ENCODE measurements at places on chromosomes 3 and 15.

DNA sequence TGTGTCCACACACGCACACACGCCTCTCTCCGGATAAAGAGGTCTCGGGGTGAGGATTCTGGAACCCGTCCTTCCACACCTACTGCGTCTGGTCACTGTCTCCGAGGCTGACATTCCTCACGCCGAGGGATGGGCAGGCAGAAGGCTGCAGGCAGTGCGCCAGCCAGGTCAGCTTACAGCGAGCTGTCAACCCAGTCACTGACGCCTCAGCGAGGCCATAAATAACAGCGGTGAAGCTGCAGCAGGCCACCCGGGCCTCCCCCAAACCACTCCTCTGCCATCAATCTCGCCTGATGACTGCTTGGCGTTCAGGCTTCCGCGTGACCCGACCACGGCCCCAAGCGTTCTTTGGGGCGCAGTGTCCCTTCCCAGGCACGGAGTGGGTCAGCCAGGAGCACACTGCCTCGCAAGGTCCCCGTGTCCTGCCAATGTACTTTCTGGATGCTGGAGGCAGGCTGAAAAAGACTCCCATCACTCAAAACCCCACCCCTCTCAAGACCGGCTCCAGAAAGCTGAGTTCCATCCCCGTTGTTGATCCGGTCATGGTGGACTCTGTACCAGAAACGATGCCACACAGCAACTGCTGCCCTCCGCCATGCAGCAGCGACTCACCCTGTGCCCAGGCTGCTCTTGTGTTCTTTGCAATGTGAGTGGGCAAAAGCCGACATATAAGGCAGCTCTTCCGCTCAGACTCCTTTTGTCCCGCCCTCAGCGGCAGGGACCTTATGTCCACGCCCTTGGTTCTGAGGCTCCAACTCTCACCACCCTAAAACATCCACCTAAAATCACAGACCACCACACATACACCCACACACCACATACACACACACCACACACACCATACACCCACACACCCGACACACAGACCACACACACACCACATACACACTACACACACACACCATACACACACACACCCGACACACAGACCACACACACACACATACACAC lies 27.1 kb downstream of the CPN2 start:
- peak; percentile 48 for DNase-seq
- H3K4me3 ChIP-seq: no peak overlapping the region
- peaks cover 7% of the 10 kb centered on the region for H3K4me1 ChIP-seq
- H3K36me3 ChIP-seq: no peaks in the 10 kb centered on the region

DNA sequence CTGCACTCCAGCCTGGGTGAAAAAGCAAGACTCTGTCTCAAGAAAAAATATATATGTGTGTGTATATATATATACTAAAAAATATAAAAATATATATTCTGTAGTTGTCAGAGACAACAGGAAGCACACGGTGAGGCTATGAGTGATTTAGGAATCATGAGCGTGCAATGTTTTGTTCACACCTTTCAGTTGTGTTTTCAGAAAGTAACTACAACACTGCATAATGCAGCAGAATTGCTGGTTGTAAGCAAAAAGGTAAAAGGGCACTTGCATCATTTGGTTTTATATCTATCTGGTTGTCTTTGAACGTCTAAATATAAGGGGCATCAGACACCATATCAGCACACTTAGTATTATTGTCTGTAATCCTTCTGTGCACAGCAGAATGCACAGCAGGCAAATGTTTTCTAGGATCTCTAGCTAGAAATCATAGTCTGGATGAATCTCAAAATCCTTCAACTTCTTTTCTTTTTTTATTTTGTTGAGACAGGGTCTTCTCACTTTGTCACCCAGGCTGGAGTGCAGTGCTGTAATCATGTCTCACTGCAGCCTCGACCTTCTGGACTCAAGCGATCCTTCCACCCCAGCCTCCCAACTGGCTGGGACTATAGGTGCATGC lies 44.8 kb downstream of the CCR3 start:
- H3K4me3 ChIP-seq: no peak overlapping the region
- no peaks in the 10 kb centered on the region for H3K4me1 ChIP-seq
- H3K27ac ChIP-seq: no peak overlapping the region
- H3K27me3 ChIP-seq: peaks cover 6% of the 10 kb centered on the region
- H3K36me3 ChIP-seq: no peaks in the 10 kb centered on the region

GRCh38 chr3:99171800-99172199 lies 270.3 kb upstream of the DCBLD2 start:
- H3K4me1 ChIP-seq: no peaks in the 10 kb centered on the region
- H3K27me3 ChIP-seq: no peaks in the 10 kb centered on the region
- no peak for DNase-seq
- no peak overlapping the region for H3K4me3 ChIP-seq

GRCh38 chr15:31024330-31024729 lies 32.9 kb upstream of the MTMR10 start:
- no peak overlapping the region for H3K4me3 ChIP-seq
- no peaks in the 10 kb centered on the region for H3K27me3 ChIP-seq
- H3K4me1 ChIP-seq: peaks cover 16% of the 10 kb centered on the region
- no peaks in the 10 kb centered on the region for H3K36me3 ChIP-seq

- peaks cover 31% of the 10 kb centered on the region for H3K4me1 ChIP-seq
- DNase-seq: no peak
- H3K36me3 ChIP-seq: no peaks in the 10 kb centered on the region
- no peaks in the 10 kb centered on the region for H3K27me3 ChIP-seq
- H3K27ac ChIP-seq: no peak overlapping the region
- no peak overlapping the region for H3K4me3 ChIP-seq
Measured at GRCh38 chr15:41562244-41562643, 3.2 kb downstream of the TYRO3 start.

- no peaks in the 10 kb centered on the region for H3K36me3 ChIP-seq
- H3K27ac ChIP-seq: peak overlapping the region; percentile 3
- no peaks in the 10 kb centered on the region for H3K27me3 ChIP-seq
- peaks cover 3% of the 10 kb centered on the region for H3K4me1 ChIP-seq
- no peak overlapping the region for H3K4me3 ChIP-seq
Measured at GRCh38 chr3:64074060-64074459, 50.8 kb upstream of the PSMD6 start.

- no peak overlapping the region for H3K27ac ChIP-seq
- no peak overlapping the region for H3K4me3 ChIP-seq
- peaks cover 8% of the 10 kb centered on the region for H3K4me1 ChIP-seq
Measured at GRCh38 chr3:66028457-66028856, 10.3 kb downstream of the MAGI1 start.

- no peak overlapping the region for H3K27ac ChIP-seq
- peak; percentile 47 for DNase-seq
- H3K4me1 ChIP-seq: no peaks in the 10 kb centered on the region
- no peaks in the 10 kb centered on the region for H3K36me3 ChIP-seq
- peaks cover 6% of the 10 kb centered on the region for H3K27me3 ChIP-seq
Measured at GRCh38 chr3:156448300-156448699, 106.6 kb downstream of the SSR3 start.

- no peaks in the 10 kb centered on the region for H3K27me3 ChIP-seq
- H3K36me3 ChIP-seq: peaks cover 4% of the 10 kb centered on the region
- H3K4me3 ChIP-seq: no peak overlapping the region
- H3K4me1 ChIP-seq: no peaks in the 10 kb centered on the region
- H3K27ac ChIP-seq: no peak overlapping the region
- no peak for DNase-seq
Measured at GRCh38 chr3:113508966-113509365, 6.0 kb downstream of the SPICE1 start.

- H3K27me3 ChIP-seq: no peaks in the 10 kb centered on the region
- no peak for DNase-seq
- no peak overlapping the region for H3K4me3 ChIP-seq
- no peaks in the 10 kb centered on the region for H3K4me1 ChIP-seq
- H3K36me3 ChIP-seq: no peaks in the 10 kb centered on the region
- H3K27ac ChIP-seq: no peak overlapping the region
Measured at GRCh38 chr15:100078511-100079220, 263.1 kb downstream of the ADAMTS17 start.

GRCh38 chr3:113585228-113585627 lies 52.9 kb downstream of the SIDT1 start:
- H3K4me3 ChIP-seq: no peak overlapping the region
- H3K27ac ChIP-seq: no peak overlapping the region
- H3K4me1 ChIP-seq: no peaks in the 10 kb centered on the region

GRCh38 chr3:115912372-115912771 lies 289.1 kb downstream of the GAP43 start:
- no peak overlapping the region for H3K4me3 ChIP-seq
- H3K4me1 ChIP-seq: no peaks in the 10 kb centered on the region
- no peaks in the 10 kb centered on the region for H3K36me3 ChIP-seq

GRCh38 chr3:62229908-62230307 lies 143.4 kb downstream of the FEZF2 start:
- no peak overlapping the region for H3K4me3 ChIP-seq
- H3K27ac ChIP-seq: no peak overlapping the region
- no peaks in the 10 kb centered on the region for H3K27me3 ChIP-seq
- DNase-seq: no peak
- H3K36me3 ChIP-seq: no peaks in the 10 kb centered on the region

GRCh38 chr3:64687781-64688604 lies at the start of gene ADAMTS9:
TSS of gene ADAMTS9 (minus strand) at chr3:64688000. CDS start at chr3:64687657, 343 bp downstream.
- H3K4me3 ChIP-seq: peak within 1 kb of the TSS; percentile 64
- no peaks in the 10 kb centered on the region for H3K36me3 ChIP-seq
- DNase-seq: peak; percentile 60
- peaks cover 3% of the 10 kb centered on the region for H3K4me1 ChIP-seq
- no peaks in the 10 kb centered on the region for H3K27me3 ChIP-seq
- peak within 1 kb of the TSS; percentile 89 for H3K27ac ChIP-seq

DNA sequence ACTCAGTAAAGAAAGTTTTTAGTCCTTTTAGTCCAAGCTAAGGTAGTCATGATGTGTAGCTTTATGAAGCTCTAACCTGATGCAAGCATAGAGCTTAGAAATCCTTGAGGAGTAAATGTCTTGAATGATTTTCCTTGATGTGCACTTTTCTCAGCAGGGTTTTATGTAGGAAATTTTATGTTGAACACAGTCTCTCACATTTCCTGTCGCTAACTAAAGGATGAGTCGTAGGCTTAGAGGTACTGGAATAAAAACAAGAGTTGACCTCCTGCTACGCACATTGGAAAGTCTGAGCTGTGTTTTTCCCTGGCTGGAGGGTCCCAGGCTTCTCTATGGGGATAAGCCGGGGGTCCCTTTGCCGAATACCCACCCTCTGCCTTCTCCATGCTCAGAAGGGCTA lies 34.7 kb upstream of the ZPLD1 start:
- no peaks in the 10 kb centered on the region for H3K27me3 ChIP-seq
- no peak overlapping the region for H3K4me3 ChIP-seq
- H3K36me3 ChIP-seq: no peaks in the 10 kb centered on the region

DNA sequence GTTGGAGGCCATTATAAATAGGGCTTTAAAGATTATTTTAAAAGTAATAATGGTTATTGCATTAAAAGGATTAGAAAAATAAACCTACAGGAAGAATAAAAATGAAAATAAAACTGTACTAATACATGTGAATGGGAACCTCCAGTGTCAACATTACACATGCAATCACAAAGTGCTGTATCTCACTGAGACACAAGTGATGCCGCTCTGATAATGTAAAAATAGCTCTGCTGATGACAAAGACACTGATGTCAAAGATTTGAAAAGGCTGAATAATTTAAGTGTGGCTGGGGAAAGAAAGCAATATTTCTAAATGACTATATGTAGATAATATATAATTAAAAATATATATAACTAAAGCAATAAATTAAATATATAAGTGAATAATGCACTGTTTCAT lies 129.1 kb upstream of the RAP2B start:
- H3K4me3 ChIP-seq: no peak overlapping the region
- DNase-seq: no peak
- no peak overlapping the region for H3K27ac ChIP-seq
- H3K27me3 ChIP-seq: no peaks in the 10 kb centered on the region
- no peaks in the 10 kb centered on the region for H3K36me3 ChIP-seq
- 0 out of 2 replicates have a peak, but pooled peaks cover 1% of the 10 kb centered on the region for H3K4me1 ChIP-seq

DNA sequence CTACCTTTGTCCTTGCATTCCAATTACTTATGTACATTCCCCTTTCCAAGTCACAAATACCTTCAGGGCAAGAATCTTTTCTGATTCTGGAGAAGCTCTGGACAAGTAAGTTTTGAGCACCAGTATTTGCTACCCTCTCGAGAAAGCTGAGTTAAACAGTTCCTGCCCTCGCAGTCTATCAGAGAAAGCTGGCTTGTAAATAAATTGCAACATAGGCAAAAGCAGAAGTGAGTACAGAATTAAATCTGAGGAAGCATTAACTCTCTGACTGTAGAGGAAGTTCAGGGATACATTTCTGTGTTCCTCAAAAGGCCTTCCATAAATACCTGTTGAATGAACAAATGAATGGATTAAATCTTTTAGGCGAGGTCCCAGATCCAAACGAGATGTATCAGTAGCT lies 1.2 kb downstream of the OSBPL11 start:
- H3K27ac ChIP-seq: peak overlapping the region; percentile 22
- H3K4me1 ChIP-seq: no peaks in the 10 kb centered on the region
- H3K36me3 ChIP-seq: no peaks in the 10 kb centered on the region
- H3K27me3 ChIP-seq: no peaks in the 10 kb centered on the region

- no peak overlapping the region for H3K4me3 ChIP-seq
- H3K36me3 ChIP-seq: no peaks in the 10 kb centered on the region
- H3K27me3 ChIP-seq: peaks cover 2% of the 10 kb centered on the region
- H3K27ac ChIP-seq: no peak overlapping the region
Measured at GRCh38 chr15:60255390-60255789, 142.4 kb downstream of the ANXA2 start.

DNA sequence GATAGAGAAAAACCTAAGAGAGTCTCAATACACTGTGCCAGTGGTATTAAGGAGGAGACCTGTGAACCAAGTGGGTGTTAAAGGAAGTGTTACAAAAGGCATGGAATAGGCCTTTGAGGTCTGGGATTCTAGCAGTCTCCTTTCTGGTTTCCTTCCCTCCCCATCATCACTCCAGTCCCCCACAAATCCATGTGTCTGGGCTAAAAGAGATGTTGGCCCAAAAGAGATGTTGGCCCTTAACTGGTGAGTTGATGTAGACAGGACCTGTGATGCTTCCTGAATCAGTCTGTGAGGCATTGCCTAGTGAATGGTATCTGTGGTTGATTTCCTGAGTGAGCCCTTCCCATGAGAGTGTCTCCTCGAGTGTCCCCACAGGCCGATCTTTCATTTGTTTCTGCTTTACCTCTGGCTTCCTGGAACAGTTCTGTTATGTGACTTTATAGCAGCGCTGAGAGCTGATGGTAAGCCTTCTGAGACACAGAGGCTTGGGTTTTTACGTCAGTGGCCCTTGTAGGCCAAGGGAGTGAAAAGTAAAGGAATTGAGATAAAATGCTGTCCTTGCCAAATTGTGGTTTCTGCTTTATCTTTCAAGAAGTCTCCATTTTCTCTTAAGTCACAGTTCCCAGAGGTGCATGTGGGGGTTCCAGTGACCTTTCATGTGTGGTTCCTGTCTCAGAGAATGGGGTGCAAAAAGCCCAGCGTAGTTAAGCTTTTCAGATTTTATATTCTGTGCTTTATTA lies 87.8 kb downstream of the KLHL25 start:
- DNase-seq: peak; percentile 36
- no peak overlapping the region for H3K4me3 ChIP-seq
- peak overlapping the region; percentile 14 for H3K27ac ChIP-seq
- peaks cover 18% of the 10 kb centered on the region for H3K4me1 ChIP-seq

DNA sequence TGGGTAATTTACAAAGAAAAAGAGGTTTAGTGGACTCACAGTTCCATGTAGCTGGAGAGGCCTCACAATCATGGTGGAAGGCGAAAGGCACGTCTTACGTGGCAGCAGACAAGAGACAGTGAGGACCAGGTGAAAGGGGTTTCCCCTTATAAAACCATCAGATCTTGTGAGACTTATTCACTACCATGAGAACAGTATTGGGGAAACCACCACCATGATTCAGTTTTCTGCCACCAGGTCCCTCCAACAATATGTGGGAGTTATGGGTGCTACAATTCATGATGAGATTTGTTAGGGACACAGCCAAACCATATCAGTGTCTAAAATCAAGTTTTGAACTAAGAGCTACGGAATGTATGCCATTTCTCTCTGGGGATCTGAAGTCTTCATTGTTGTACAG lies 354.8 kb upstream of the C2CD4B start:
- DNase-seq: no peak
- no peaks in the 10 kb centered on the region for H3K36me3 ChIP-seq
- no peaks in the 10 kb centered on the region for H3K27me3 ChIP-seq
